Cortex of kidney (tissue), 1 donor: ENCODE measurements at places on chromosomes 6 and 20.

DNA sequence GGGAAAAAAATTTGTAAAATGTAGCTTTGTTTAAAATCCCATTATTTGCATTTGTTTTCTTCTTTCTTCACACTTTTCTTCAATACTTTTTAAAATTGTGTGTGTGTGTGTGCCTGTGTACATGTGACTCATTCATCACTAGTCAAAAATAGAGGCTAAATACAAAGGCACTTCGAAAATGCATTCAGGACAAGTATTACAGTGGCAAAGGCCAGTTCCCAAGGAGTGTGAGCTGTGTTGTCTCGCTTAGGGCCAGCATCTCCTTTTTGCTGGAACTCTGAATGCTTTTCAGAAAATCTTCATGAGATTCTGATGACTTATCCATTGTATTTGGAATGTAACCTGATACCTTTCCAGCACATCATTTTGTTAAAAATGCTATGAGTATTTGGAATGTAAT, 288.5 kb upstream of the CNR1 start:
- DNase-seq: no peak

GRCh38 chr6:48139818-48140614, 29.0 kb upstream of the PTCHD4 start:
- DNase-seq: no peak

DNA sequence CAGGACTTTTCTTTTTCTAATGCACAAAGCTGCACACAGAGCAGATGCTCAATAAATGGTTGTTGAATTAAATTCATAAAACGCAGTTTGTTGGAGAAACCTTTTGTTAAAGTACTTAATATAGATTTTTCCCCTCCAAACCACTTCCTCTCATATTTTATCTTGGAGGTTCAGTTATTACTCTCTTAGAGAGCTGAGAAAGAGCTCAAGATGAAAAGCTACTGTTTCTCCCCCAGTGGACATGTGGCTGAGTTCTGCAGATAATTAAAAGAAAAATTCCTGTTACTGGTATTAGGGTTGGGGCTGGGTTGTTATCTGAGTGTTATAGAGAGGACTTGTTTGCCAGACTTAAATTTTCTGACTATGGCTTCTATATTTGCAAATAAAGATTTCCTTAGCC, 294.0 kb downstream of the TBC1D7 start:
- DNase-seq: no peak

GRCh38 chr6:97097068-97098047, 172.8 kb downstream of the KLHL32 start:
- no peak for DNase-seq

GRCh38 chr6:25788305-25788922, 33.9 kb downstream of the SLC17A4 start:
- DNase-seq: no peak

GRCh38 chr6:128483472-128484135, 36.8 kb downstream of the PTPRK start:
- no peak for DNase-seq

GRCh38 chr6:142947714-142948480, 2.9 kb upstream of the HIVEP2 start:
- DNase-seq: no peak

GRCh38 chr20:24657878-24658620, 188.6 kb downstream of the SYNDIG1 start:
- no peak for DNase-seq

DNA sequence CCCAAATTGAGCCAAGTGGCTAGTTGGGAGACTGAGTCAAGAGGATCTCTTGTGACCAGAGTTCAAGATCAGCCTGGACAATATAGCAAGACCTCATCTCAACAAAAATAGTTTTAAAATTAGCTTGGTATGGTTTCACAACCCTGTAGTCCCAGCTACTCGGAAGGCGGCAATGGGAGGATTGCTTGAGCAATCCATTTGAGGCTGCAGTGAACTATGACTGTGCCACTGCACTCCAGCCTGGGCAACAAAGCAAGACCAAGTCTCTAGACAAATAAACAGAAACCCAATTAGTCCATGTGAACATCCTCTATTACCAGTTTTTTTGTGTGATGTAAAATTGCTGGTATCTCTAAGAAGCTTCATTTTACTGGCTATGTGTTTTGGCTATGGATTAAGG, 106.2 kb downstream of the TULP4 start:
- no peak for DNase-seq

GRCh38 chr6:71510057-71510713, 221.6 kb downstream of the OGFRL1 start:
- no peak for DNase-seq

GRCh38 chr6:71239694-71240093, 48.9 kb upstream of the OGFRL1 start:
- DNase-seq: no peak

DNA sequence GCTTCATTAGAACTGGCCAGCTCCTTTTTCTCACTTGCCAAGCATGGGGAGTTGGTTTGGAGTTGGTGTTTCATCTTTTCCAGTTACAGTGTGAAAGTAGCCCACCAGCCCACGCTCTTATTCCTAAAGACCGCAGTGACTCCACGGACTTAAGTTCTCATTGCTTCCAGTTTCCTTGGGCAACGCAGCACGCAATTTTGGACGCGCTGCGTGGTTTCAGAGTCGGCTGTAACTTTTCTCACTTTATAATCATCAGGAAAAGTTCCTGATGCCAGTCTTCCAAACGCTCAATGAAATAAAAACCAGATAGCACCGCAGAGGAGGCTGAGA, 381 bp upstream of the PEX7 start:
- DNase-seq: no peak

DNA sequence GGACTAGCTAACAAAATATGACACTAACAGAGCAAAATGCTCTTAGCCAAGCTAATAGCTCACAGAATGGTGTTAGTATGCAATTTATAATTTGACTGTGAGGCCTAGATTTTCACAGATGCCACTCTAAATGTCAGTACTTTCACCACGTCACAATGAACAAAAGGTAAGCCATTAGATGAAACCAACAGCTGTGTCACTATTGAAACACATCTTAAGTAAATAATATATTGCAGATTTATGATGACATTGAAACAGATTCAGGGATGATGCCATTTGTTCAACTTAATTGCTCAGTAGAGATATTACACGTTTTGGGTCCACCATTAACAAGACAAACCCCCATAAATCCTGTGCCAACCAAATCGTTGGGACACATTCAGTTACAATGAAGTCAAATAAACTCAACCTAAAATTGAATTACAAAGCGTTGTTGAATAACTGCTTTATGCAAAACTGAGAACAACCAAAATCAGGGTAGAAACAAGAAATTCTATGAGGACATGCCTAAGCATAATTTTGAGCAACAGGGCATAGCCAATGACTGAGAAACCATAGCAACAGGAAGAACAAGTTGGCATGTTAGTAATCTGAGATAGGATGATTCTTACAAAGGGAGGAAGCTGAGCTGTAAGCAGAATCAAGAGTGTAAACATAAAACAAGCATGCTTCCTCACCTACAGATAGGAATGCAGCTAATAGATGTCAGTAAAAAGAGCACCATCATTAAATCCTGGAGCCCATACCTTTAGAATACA, 85.6 kb upstream of the KHDRBS2 start:
- DNase-seq: no peak

GRCh38 chr6:44921798-44922197, 406.3 kb upstream of the RUNX2 start:
- DNase-seq: no peak

DNA sequence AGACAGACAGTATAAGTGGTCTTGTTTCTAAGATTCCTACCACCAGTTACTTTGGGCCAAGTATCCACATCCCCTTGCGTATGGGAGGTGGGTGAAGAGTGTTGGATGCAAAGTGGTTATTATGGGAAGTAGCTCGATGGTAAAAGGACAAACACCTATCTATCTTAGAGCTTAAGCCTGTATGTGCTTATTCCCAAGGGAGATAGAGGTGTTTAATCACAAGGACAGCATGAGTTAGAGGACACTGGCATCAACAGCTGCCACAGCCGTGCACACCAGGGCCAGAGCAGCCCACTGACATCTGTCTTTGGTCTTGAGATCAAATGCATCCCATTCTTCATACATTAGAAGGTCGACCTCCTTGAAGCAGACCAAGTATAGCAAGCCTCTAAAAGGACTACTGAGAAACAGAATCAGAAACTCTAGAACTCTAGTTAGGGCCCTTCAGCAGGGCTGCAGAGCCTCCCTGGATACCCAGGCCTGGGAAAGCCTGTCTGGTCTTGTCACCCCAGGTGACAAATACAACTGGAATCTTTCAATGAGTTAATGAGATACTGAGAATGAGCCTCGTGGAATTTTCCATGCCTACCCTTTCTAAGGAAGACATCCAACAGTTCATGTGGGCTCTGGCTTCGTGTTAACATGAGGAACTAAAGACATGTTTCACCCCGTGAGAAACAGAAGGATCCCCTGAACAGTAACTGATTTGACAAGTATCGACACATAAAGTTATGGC, 28.7 kb downstream of the TXNDC5 start:
- DNase-seq: no peak

DNA sequence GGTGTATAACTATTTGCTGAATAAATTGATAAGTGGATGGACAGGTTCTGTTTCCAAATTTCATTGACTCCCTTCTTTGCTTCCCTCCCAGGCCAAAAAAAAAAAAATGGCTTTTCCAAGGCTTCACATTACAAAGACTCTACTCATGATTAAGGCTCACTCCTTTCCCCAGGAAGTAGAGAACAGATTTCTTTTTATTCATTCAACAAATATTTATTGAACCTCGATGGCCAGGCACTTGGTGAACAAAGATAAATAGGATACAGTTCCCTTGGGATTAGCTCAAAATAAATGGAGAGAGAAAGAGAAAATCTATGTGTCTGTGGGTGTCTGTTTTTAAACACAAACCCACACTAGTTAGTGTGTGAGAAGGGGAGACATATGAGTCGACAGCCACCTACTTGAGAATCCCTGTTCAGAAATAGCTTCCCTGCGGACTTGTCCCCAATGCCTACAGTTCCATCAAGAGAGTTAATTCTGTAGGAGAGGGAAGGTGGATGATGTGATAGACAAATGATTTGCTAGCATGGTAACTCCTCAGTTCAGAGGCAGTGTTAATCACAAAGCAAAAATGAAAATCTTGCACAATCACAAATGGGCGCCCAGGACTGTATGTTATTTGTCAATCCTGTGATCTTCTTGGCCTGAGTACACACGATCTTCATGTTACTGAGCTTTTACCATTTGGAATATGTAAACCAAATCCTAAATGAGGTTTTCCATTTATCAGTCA, 20.3 kb downstream of the TRAF3IP2 start:
- DNase-seq: no peak

DNA sequence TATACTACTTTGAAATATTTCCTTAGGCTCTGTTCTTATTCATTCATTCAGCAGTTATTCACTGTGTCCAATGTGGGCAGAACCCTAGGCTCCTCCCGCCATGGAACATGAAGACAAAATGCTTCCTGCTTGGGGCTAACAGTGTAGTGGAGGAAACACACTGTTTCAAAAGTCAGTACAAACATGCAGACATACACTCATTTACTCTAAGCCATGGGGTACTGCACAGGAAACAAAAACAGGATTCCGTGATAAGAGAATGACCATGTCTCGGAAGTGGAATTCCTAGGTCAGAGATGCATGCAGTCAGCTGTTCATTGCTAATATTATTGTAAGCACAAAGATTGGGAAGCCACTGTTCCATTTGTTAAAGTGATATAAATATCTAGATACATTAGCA, 18.4 kb upstream of the FAM209A start:
- no peak for DNase-seq
